ENCODE measurements at places on chromosomes 11 and 22.
A peak's percentile ranks its signal among the peaks of the same experiment; 100 is the strongest.

GRCh38 chr11:101583251-101584128, at the start of gene TRPC6:
Gene TRPC6 (minus strand): TSS chr11:101584007. CDS start chr11:101583503, 504 bp downstream.
- DNase-seq: no peak

GRCh38 chr11:10993640-10994039, 135.8 kb upstream of the ZBED5 start:
- no peak for DNase-seq

DNA sequence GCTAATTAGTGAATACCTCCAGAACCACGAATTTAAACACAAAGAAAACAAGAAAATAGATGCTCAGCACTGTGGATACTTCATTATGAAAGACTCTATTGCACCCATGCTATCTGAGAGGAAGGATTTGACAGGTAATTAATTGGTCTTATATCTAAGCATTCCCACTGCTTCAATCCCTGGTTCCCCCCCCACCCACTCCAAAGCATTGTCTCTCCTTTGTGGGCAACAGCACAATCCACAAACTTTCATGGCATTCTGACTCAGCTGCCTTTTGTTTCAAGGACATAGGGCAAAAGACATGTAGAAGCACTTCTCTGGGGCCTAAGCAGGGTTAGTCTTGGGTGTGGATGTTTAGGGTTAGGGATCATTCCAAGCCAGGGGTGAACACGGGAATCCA, 551.4 kb downstream of the BUD13 start:
- DNase-seq: no peak

GRCh38 chr11:69242266-69242920, 51.6 kb upstream of the MYEOV start:
- no peak for DNase-seq

DNA sequence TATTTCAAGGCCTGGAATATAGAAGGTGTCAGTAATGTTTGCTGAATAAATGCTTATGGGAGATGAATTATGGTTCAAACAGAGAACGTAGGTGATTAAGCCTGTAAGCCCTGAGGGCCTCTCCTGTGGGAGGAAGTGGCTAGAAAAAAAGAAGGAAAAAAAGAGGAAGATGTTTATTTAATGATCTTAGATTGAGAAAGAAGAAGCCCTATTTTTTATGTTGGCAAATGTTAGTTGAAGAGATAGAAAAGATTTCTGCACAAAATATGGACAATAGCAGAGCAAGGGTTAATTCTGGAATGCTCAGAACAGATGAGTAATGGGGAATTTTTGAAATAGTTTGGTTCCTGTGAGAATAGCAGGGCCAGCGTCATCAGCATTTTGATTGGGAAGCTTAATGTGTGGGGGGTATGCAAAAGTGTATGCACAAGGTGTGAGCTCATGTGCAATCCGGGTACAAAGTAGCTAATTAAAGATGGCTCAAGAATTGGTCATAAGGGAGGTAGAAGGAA, 95.7 kb downstream of the TEAD1 start:
- no peak for DNase-seq

DNA sequence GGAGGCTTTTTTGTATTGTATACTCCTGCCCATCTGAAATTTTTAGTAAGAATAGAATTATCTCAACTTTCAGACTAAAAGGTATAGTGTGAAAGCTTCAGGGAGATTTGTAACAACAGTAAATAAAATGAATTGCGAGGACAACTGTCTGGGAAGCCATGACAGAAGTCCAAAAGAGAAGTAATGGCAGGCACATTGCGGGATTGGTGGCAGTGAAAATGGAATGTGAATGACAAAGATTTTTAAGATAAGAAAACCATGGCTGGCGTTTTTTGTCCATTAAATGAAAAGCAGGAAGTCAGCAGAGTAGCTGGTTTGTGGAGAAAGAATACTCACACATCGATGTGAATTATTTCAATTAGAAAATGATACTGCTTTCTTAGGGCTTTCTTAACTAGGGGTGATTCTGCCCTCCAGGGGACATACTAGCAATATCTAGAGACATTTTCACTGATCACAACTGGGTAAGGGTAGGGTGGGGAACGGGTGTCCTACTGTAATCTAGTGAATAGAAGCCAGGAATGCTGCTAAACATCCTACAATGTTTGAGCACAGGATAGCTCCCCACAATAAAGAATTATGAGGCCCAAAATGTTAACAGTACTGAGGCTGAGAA, 1.6 kb downstream of the NPAT start:
- peak; percentile 36 for DNase-seq

- DNase-seq: no peak
Measured at GRCh38 chr22:26837784-26838470, 180.5 kb downstream of the MIAT start.

DNA sequence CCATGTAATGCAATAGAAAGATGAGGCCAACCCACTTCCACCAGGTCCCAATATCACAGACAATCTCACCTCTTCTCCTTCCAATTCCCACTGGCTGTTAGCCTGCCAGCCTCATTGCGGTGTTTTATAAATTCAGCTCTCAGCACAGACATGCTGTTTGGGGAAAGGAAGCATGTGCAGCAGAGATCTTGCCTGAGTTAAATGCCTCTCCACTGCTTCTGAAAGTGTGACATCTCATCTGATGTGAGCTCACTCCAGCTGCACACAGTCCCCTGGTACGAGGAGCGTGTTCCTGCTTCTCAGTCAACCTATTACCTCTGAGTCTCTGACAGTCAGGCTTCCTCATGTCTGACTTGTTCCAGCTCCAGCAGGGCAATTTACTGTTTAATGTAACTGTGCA, 122.7 kb upstream of the GUCY1A2 start:
- no peak for DNase-seq

- no peak for DNase-seq
Measured at GRCh38 chr22:47808236-47808635, 1045.8 kb downstream of the TBC1D22A start.

- no peak for DNase-seq
Measured at GRCh38 chr22:42289671-42290541, 19.5 kb upstream of the TCF20 start.

- DNase-seq: no peak
Measured at GRCh38 chr11:73957654-73958361, 7.0 kb downstream of the DNAJB13 start.

- no peak for DNase-seq
Measured at GRCh38 chr11:4048340-4048739, 46.3 kb upstream of the RRM1 start.
